Activated CD4-positive, alpha-beta T cell treated with anti-CD3 and anti-CD28 coated beads for 36 hours (primary cell): ENCODE measurements at places on chromosomes 7 and 10.
A peak's percentile ranks its signal among the peaks of the same experiment; 100 is the strongest.

DNA sequence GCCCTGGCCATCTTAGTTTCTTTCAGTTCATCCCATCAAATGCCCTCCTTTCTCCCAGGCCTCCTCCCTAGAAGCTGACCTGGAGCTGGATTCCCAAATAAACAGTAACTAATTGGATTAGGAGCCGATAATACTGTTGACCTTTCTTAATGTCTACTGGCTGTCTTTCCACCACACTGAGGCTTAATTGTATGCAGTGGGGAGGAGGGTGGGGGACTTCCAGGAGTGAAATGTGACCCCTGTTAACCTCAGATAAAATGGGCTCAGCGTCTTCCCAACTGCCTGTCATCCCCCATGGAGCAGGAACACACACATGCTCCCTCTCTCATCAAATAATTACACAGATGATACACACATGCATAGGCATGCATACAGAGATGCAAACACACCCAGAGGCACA, 53.7 kb upstream of the LBX1 start:
- DNase-seq = no peak

DNA sequence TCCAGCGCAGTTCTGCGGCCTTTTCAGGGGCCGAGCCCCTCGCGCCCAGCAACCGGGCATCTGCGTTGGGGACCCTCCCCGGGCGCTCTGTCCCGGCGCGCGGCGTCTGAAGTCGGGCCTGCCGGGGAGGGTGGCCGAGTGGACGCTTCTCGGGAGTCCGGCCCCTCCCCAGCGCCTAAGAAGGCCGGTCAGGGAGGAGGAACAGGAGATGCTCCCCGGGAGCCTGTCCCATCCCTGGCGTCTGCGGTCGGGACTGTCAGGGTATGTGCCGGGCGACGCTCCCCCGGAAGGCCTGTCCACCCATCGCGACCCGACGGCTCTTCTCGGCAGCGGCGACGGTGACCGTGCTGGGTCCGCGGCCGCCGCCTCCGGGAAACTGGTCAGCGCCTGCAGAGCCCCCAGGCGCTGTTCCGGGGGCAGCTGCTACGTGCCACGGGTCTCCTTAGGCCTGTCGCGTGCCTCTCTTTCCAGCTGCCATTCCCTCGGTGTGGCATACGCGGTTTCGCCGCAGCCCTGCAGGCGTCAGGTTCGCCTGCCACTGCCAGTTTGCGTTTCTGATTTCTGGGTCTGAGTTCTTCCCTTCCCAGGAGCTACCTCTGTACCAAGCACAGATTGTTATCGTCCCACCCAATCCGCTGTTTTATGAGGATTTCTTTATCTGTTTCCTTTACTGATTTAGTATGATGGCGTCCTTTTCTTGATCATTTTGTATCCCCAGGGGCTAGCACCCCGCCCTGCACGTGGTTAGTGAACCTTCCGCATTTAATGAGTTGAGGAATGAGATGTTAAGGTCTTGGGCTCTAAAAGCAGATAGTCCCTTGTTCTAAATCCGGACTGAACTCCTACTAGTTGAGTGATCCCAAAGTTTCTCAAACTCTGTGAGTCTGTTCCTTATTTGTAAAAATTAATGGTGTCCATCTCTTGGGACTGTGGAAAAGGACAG, 782 bp downstream of the IFIT5 start:
- DNase-seq = peak; percentile 60

DNA sequence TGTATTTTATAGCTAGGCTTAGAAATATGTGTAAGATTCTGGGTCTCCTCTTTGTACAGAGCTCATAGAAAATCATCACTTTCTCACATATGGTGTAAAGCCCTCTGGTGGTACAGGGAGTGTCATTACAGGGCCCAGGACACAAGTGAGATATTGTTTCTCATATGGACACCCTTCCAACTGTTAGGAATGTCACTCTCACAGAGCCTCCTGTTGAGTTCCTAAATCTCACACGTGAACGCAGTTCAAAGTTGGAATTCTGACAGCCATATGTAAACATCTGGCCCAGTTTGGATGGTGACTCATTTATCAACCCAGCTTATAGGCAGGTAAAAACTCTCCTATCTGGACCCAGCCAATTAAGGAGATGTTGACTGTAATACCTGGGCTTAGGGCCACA, 35.4 kb upstream of the ZNF107 start:
- no peak for DNase-seq

GRCh38 chr7:27392477-27392876, 149.9 kb downstream of the EVX1 start:
- DNase-seq = no peak

GRCh38 chr7:137664846-137665245, 181.9 kb downstream of the DGKI start:
- no peak for DNase-seq

DNA sequence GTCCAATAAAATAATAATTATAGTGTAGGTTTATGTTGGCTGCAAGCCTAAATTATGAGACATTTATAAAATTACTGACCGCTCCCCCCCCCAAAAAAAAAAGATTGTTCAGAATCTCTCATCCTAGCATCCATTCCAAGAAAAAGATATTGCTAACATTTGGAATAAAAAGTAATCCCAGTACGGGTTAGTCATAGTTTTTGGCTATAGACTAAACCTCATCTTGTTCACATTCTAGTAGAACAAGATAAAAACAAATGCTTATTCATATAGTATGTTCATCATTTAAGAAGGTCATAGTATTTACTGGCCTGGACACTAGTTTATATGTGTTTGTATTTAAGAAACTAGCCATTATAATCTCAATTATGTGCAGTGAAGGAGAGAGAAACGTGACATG, 44.0 kb downstream of the ADK start:
- DNase-seq = no peak

DNA sequence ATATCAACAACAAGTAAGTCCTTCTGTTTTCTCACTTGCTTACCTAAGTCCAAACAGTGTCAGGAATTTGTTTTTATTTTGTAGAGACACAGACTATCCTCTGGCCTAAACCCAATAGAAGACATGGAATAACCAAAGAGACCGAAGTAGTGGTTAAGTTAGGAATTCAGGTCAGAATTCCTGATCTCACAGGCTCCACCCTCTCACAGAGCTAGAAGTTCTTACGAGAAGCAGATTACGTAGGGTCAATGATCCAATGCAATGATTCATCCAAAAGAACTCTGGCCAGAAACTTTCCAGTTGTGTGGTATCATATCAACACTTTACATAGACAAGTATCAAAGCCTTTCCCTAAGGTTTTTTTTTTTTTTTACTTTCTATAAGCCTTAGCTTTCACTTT, 73.8 kb downstream of the IQUB start:
- DNase-seq = no peak

DNA sequence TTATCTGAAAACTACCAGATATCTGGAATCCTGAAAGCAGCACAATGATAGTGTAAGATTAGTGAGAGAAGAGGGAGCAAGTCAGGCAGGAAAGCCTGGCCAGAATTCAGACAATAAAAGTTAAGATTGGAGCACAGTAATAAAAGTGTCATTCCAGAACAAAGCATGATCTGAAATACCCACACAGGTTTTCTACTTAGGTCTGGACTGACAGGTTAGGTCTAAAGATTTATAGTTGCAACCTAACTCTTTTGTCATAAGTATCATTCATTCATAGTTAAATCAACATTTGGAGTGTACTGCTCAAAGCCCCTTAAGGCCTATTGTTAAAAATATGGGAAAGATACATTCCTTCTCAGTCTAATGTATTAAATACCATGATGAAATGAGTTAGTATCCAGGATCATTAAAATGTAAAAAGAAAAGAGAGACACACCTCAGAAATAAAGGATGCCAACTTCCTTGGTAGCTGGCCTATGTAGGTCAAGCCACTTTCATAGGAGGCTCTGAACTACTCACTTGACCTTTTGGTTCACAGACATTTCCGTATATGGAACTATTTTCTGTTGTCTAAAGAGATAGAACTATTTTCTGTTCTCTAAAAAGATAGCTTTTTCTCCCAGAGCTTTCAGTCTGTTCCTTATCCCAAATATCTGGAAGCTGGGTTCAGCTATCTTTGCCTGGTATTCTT, 105.2 kb downstream of the FAS start:
- DNase-seq = no peak

GRCh38 chr10:120588311-120588710, 131.3 kb downstream of the PLPP4 start:
- DNase-seq = no peak

- peak; percentile 70 for DNase-seq
Measured at GRCh38 chr7:137961200-137962177, 40.4 kb downstream of the CREB3L2 start.

- DNase-seq = peak; percentile 32
Measured at GRCh38 chr7:142790056-142790455, 19.3 kb downstream of the PRSS2 start.

GRCh38 chr10:131657985-131658330, 242.8 kb upstream of the PPP2R2D start:
- no peak for DNase-seq

DNA sequence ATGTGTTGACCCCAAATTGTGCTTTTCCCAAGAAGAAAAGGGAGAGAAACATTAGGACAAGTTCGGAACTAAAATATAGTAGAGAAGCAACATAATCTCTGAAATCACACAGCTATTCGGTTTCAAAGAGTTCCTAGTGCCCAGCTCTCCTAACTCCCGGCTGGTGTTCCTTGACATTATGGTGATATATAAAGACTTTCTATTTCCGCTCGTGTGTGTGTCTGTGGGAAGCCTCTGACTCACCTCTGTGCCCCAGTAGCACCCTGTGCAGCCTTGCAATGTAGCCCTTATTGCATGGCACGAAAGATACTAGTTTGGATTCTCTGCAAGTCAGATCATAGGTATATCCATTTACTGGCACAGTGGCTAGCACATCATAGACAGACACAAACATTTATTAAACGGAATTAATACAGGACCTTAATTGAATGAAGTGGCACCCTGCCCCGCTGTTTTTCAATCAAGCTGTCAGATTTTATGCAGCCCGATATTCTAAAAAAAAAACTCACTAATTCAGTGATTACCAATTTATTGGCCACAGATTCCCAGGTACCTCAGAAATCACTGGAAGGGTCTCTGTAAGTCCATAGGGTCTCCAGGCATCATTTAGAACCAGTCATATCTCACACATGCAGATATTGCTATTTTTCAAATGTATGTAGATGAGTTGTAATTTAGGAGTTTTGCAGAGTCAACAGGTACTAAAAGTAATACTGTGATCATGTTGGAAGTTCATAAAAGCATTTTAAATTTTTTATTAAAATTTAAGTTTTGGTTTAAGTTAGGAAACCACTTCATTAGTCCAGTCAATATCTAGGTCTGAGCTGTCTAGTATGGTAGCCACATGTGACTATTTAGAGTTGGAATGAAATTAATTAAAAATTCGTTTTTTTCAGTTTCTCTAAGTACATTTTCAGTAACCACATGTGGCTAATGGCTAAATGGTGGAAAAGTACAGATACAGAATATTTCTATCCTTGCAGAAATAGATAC, 43.3 kb downstream of the SFTPD start:
- peak; percentile 35 for DNase-seq

DNA sequence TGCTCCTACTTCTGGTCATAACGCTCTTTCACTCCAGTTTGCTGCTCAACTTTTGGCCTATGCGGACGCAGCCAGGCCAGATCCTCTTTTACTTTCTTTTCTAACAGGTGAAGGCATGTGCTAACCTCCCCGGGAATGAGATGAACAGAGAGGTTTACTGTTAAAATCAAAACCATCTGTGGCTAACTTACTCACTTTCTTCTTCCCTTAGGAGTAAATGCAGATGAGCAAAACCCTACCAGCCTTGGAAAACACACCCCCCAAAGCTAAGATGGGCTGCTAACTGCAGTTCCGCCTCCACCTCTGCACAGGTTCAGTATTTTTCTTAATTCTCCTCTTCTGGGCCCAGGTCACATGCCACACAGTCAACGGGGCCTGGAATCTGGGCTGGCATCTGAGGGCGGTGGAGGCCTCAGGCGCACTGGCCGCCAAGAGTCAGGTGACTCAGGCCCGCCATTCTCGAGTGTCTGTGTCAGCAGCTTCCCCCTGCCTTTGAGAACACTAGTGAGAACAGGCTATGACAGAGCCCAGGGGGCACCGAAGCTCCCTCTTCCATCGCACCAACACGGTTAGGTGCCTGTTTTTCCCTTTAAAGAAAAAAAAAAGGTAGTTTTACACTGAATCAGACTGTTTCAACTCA, 11.1 kb downstream of the FAM53B start:
- peak; percentile 87 for DNase-seq

- DNase-seq = no peak
Measured at GRCh38 chr10:129845111-129845753, 118.8 kb downstream of the EBF3 start.

DNA sequence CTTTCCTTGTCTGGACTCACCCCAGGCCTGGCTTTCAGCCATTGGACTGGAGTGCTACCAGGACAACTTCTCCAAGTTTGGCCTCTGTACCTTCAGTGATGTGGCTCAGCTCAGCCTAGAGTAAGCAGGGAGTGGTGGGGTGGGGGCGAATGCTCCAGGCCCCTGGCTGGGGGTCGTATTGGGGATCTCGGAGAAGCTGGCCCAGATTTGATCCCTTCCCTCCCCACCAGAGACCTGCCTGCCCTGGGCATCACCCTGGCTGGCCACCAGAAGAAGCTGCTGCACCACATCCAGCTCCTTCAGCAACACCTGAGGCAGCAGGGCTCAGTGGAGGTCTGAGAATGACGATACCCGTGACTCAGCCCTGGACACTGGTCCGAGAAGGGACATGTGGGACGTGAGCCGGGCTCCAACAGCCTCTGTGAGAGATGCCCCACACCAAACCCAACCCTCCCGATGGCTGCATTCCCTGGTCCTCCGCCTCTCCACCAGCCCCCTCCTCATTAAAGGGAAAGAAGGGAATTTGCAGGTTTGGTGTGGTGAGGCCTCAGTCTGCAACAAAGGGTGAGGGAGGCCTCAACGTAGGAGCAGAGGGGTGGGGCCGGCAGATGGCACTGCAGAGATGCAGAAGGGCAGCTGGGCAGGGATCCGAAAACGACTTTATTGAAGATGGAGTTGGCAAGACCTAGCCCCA, 14.8 kb downstream of the TRPV6 start:
- no peak for DNase-seq

DNA sequence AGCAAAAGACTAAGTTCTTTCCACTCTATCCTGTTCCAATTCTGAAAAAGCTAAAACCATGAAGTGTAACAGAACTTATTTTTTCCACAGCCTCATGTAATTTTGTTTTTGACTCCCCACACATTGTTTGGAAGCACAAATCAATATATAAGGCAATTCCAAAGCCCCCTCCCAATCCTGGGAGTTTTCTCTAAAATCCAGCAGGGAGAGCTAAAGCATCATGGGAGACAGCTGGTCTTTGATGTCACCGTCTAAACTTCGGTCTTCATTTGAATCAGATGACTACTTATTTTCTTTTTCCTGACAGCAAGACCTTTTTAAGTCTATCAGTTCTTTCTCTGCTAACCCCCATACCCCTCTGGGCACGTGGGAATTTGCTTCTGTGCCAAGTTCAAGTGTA, 33.3 kb upstream of the PON1 start:
- no peak for DNase-seq

GRCh38 chr10:72954596-72955554, at the start of gene PLA2G12B:
Gene PLA2G12B (minus strand): TSS chr10:72954806. CDS start chr10:72954685, 121 bp downstream.
- DNase-seq = no peak
